Caco-2 (cell line): ENCODE measurements at places on chromosomes 2 and 18. TPM values are rescaled to one million over a fixed set of nuclear protein-coding genes. Genes with fewer than 3 reads are reported as not detected.

PRKD3 gene
- 40.2 and 41.2 TPM in 2 replicates for total RNA-seq

- peak; percentile 44 for DNase-seq
These were observed 143.0 kb downstream of the ARL6IP6 start for GRCh38 chr2:152861349-152861942.

DNA sequence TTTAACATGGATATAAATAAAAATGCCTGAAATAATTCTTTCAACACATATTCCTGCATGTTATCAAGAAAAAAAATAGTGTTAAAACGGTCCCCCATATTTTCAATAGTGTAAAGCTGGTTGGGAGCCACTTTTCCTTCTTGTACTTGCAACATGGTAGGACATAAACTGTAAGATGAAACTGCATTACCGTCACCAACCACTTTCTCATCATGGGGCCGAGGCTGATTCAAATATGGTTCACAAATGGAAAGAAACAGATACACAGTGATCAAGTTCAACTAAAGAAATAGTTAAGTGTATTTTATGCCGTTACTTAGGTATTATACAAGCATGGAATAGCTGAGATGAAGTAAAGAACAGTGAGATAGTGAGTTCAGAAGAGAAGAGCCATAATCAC, 360.7 kb downstream of the ZEB2 start:
- no peak for DNase-seq

DNA sequence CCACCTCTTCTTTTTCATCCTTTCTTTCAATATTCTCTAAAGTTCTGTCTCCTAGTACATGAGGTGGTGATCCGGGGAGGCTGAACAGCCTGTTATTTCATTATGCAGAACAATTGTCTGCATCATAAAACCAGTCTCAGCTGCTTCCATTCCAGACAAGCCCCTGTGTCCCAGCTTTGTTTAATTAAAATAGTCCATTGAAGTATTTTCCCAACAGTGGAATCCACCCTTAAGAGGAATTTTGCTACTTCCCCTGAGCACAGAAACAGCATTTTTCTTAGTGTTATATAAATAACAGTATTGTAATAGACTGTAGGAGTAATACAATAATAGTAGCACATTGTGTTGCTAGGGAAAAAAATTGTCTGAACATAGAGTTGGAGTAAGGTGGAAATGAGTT, 395.4 kb upstream of the TCF4 start:
- no peak for DNase-seq

LCT gene
- 0.82 and 1.5 TPM in 2 replicates for total RNA-seq

DNA sequence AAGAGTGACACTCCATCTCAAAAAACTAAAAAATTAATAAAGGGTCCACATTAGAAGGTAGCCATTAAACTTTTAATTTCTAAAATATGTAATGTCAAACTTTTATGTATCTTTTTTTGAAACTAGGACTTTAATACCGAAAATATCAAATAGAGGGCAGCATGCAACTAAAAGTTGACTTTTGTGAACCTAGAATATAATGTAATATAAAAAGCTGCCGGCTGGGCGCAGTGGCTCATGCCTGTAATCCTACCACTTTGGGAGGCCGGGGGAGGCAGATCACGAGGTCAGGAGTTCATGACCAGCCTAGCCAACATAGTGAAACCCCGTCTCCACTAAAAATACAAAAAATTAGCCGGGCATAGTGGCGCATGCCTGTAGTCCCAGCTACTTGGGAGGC, 62.8 kb downstream of the INO80D start:
- no peak for DNase-seq

GRCh38 chr18:26121476-26121875, 12.2 kb upstream of the PSMA8 start:
- no peak for DNase-seq

- DNase-seq = no peak
These were observed 183.1 kb downstream of the STK39 start for GRCh38 chr2:168064011-168064998.

DNA sequence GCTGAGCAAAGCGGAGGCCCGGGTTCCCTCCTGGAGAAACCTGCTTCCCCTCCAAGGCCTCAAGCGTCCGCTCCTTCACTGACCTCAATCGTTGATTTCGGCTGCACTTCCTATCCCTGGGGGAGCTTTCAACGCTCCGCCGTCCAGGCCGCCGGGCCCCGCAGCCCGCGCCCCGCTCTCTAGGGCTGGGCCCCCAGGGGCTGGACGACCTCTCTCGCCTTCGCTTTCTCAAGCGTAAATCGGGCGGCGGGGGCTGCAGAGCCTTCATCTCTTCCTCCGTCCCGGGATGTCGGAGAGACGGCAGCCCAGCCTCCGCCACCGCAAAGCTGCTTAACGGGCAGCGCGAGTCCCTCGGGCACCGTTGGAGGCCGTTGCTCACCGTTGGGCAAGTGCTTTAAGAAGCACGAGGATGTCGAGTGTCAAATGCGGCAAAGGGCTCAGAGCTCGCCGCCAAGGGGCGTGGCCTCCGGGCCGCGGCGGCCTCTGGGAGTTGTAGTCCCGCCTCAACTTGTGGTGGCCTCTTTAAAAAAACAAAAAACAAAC, 8.5 kb downstream of the HES6 start:
- no peak for DNase-seq

GRCh38 chr2:161426922-161427663, 11.0 kb downstream of the TBR1 start:
- DNase-seq = no peak

GRCh38 chr2:97728091-97728731, 14.8 kb downstream of the ZAP70 start:
- peak; percentile 33 for DNase-seq

ANO7 gene
- 4.1 and 4.7 TPM in 2 replicates for total RNA-seq

DNA sequence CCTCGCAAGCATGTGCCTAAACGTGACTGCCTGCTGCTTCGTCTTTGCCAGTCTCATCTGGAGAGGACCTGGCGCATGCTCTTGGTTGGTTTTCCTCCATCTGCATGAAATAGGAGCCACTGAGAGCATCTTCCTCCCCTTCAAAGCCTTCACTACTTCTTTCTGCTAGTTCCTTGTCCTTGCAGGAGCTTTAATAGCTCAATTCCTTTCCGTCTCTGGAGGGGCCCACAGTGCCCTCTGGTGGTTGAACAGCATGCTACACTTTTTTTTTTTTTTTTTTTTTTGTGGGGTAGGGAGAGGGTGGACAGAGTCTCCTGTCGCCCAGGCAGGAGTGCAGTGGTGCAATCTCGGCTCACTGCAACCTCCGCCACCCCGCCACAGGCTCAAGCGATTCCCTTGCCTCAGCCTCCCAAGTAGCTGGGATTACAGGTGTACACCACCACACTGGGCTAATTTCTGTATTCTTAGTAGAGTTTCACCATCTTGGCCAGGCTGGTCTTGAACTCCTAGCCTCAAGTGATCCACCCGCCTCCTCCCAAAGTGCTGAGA, 59.6 kb downstream of the SP110 start:
- no peak for DNase-seq

DNA sequence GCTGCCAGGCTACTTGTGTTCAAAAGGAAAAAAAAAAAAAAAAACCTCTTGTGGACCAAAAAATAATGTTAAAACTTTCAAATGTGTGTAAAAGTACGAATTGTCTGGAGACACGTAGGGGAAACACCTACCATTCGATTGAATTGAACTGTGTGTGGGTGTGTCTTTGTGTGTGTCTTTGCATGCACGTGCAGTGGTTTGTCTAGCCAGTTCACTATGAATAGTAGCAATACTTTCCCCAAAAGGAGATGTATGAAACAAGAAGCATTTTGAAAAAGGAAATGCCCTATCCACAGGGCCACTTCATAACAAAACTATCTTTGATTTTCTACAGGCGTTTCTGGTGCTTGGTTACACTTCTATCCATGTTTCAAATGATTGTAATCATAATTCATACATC, 186.8 kb downstream of the RPRM start:
- no peak for DNase-seq

GRCh38 chr2:37156071-37156856, 516 bp downstream of the EIF2AK2 start:
- DNase-seq = peak; percentile 76
